ENCODE measurements at places on chromosomes 4 and X.
A peak's percentile ranks its signal among the peaks of the same experiment; 100 is the strongest.

DNA sequence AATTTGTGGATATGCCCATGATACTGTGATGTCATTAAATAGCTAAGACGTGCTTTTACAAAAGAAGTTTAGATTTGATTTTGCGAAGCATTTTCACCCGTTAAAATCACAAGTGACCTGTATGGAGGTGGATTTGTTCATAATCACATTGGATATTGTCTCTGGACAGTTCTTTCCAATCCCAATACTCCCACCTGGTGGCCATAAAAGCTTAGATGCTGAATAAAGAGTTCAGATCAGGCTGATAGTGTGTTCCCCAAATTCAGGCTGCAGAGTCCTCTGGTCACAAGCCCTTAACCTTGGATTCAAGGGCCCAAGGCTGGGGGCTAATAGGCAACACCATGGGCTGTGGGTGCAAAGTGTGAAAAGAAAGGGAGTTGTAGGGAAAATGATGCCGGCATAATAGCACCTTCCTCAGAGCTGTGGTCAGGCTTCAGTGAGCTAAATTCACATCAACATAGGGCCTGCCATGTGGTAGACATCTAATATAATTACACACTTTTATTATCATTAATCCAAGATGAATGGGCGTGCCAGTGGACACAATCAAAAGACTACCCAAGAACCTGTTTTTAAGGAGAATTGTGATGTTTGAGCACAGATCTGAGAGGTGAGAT lies 28.1 kb downstream of the SMIM43 start:
- DNase-seq = no peak

DNA sequence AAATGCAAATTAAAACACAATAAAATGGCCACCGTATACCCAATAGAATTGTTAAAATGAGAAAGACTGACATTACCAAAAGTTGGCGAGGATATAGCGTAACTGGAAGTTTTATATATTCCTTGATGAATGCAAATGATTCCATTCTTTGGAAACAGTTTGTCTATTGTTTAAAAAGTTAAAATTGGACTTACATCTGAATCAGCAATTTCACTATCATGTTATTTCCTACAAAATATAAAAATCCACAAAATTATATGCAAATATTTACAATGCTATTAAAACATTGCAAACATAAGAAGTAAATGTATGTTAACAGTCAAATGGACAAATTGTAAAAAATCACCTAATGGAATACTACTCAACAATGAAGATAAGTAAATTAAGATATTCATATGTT lies 852.2 kb upstream of the NDST4 start:
- DNase-seq = no peak

- DNase-seq = no peak
Measured at GRCh38 chrX:46938589-46938988, 26.4 kb downstream of the JADE3 start.

- no peak for DNase-seq
Measured at GRCh38 chr4:107736037-107736436, 16.0 kb upstream of the PAPSS1 start.

- DNase-seq = no peak
Measured at GRCh38 chr4:164846566-164846965, 30.4 kb upstream of the APELA start.

DNA sequence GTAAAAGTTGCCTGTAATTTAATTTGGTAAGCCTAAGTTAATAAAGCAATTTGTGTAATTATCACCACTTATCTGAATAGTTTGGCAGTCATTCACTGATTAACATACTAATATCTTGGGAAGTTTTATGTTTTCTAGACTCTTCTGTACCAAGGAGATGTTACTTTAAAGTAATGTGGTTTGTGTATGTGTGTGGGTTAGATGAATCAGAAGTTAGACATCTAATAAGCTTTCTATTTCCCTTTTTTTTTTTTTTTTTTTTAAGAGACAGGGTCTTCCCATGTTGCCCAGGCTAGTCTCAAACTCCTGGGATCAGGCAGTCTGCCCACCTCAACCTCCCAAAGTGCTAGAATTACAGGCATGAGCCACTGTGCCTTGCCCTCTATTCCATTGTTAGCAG lies 5.3 kb downstream of the SLAIN2 start:
- DNase-seq = no peak

DNA sequence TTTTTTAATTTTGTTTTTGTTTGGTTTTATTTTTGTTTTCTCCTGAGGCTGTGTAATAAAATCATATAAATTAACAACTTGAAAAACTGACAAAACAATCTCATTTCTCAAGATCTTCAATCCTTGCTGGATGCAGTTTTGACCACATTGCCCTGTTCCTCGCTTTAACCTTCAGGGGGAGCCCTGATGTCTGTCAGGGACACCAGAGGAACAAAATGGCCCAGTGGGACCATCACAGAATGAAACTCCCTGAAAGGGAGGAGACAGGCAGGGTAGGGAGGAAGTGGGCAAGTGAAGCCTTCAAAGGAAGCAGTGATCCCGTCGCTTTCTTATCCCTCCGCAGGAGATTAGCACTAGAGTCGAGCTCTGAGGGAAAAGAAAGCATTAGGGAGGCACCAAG lies 274.9 kb upstream of the LDB2 start:
- no peak for DNase-seq

GRCh38 chr4:120841580-120841979 lies 80.9 kb downstream of the PRDM5 start:
- DNase-seq = no peak

- DNase-seq = no peak
Measured at GRCh38 chr4:38166082-38166481, 205.9 kb downstream of the PTTG2 start.

DNA sequence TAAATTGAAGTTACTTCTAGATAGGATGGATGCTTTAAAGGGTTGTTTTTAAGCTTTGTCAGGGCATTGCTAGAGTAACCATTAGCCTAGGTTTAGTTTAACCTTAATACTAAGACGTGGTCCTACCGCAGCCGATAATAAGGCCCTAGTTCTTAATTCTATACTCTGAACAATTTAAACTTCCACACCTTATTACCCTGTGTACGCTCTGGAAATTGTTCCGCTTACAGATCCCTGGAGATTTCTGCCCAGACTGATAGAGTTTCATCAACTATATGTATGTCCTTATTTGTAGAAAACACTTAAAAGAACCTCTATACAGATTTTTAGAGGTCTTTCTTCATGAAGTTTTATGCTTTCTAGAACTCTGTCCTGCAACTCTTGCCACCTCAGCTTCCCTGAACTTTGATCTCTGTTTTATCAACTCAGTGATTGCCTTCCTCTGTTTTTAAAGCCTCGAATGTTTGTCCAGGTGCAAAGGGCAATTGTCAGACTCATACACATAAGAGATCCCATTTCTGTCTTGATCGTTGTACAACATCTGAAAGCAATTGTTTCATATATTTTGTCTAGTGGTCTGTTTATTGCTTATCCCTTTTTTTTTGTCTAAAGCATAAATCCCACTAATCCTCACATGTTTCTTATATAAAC lies 71.1 kb upstream of the VCX start:
- no peak for DNase-seq

GRCh38 chr4:170990989-170991589 lies 822.1 kb upstream of the GALNTL6 start:
- peak; percentile 25 for DNase-seq

DNA sequence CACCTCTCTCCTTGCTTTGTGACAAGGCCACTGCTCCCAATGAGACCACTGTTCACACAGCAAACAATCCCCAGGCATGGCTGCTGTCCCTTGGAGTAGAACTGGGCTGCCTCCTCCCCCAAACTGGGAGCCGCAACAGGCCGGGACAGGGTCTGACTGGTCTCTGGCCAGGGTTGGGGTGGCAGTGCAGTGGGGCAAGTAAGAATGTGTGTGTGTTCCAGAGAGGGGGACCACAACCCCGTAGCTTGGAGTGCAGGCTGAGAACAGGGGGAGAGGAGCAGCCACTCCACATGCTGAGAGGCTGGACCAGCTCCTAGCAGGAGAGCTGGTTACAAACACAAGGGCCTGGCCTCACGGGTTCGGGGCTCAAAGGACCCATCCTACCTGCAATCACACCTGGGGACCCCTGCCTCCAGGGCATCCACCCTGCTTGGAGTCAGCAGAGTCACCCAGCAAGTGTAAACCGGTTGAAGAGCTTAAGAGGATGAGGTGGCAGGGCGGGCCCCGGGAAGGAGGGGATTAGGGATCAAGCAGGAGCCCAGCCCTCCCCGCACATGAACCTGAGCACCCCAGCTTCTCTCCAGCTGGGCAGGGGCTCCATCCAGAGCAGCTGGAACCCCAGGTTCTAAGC lies 3.8 kb upstream of the ZNF185 start:
- no peak for DNase-seq

DNA sequence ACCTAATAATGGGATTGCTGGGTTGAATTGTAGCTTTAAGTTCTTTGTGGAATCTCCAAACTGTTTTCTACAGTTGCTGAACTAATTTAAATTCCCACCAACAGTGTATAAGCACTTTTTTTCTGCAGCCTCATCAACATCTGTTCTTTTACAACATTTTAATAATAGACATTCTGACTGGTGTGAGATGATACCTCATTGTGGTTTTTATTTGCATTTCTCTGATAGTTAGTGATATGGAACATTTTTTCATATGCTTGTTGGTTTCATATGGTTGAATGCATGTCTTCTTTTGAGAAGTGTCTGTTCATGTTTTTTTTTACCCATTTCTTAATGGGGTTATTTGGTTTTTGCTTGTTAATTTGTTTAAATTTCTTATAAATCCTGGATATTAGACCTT lies 1718.9 kb downstream of the C4orf33 start:
- no peak for DNase-seq

GRCh38 chr4:113675731-113676697 lies 85.5 kb downstream of the CAMK2D start:
- no peak for DNase-seq

DNA sequence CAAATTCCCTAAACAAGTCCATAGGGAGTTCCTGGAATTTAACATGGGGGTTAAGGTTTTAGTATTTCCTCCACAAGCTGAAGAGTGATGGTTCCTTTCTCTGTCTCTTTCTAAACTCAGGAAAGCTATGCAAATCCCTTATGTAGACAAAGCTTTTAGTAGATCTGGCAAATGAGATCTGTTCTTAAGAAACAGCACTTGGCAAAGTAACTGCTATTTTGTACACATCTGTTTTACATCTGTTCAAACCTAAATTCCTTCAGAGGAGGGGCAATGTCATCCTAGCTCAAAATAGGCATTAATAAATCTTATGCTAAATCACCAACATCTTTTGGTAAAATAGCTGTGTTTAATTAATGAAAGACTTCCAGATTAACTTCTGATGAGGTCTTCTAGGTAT lies 137.8 kb upstream of the TBC1D9 start:
- DNase-seq = no peak

GRCh38 chr4:168826620-168827019 lies 183.4 kb downstream of the CBR4 start:
- no peak for DNase-seq

DNA sequence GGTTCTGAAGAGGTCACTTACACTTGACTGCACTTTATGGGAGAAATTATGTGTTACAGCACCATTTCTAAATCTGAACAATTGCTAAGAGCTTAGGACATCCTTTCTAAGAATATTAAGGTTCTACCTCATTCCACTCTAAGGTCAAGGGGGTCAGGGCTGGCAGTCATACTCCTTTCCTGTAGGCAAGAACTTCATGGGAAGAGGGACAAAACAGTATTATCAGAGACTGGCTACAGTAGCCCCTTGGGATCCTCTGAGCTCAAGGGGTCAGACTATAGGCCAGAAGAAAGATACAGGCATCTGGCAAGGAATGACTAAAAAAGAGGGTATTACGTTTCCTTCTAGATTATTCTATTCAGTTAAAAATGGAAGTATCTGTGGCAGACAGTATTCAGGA lies 115.1 kb downstream of the RASL11B start:
- DNase-seq = no peak

DNA sequence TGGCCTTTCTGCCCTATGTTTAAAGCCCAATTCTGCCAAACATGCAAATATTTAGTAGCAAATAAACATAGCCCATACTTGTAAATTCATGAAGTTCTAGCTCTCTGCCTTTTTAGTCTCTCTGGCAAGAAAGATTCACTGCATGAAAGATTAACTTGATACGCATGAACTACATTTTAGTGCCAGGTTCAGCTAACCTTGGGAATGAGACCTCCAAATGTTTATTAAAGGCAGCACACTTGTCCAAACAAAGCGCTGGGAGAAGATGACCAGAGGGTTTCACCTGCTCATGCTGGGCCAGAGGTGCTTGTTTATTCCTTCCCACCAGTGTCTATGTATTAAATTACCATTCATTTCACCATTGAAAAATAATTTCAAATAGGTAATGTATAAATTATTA lies 44.5 kb upstream of the IL1RAPL1 start:
- DNase-seq = no peak

DNA sequence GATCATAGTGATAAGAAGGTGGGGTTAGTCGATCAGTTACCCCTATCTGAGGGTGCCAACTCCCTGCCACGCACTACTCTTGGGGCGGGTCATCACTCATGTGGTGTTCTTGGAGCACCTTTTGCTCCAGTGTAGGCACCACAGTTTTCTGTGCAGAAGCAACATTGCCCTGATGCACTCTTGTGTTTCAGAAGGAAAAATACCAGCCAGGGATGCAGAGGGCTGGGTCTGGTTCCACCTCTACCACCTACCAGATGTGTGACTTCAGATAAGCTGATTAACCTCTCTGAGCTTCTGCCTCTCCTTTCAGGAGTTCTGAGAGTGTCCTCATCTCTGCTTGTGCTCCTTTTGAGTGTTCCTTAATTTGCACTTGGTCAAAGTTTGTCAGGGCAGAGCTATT lies 29.9 kb upstream of the PROM1 start:
- no peak for DNase-seq

GRCh38 chr4:120915336-120915735 lies 7.2 kb downstream of the PRDM5 start:
- no peak for DNase-seq

- no peak for DNase-seq
Measured at GRCh38 chr4:145786830-145787229, 106.9 kb downstream of the C4orf51 start.

GRCh38 chr4:2968381-2968780 lies 5.0 kb downstream of the GRK4 start:
- DNase-seq = no peak

GRCh38 chrX:20767346-20767745 lies 500.6 kb upstream of the RPS6KA3 start:
- DNase-seq = no peak

DNA sequence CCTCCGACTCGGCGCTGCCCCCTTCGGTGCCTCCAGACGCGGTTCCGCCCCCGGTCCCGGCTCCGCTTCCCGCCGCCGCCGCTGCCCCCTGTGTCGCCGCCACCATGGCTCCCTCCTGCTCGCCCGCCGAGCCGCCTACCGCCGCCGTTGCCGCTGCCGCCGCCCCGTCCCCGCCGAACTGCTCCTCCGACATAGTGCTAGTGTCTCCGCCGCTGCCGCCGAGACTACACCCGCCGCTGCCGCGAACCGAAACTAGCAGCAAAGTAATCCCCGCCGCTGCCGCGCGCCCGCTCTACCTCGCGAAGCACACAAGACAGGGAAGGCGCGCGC lies 340 bp downstream of the HNRNPD start:
- DNase-seq = no peak

DNA sequence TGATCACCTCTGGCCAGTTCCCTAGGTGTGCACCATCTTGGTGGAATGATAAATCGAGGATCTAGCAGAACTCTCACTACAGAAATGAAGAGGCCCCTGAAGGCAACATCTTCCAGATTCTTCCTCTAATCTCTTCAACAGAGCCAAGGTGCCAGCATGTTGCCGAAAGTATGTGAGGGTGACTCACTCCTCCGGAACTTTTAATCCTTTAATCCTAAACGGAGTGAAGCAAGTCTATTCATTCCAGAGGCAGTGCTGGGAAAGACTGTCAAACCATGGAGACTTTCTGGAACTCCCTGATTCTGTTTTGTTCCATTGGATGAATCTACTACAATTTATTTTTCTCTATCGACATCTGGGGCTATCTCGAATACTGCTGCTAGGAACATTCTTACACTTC lies 68.7 kb downstream of the SUPT20HL2 start:
- DNase-seq = no peak

GRCh38 chrX:13622401-13622964 lies 30.5 kb upstream of the TCEANC start:
- DNase-seq = no peak
